ENCODE measurements at places on chromosomes 7 and 10.

DNA sequence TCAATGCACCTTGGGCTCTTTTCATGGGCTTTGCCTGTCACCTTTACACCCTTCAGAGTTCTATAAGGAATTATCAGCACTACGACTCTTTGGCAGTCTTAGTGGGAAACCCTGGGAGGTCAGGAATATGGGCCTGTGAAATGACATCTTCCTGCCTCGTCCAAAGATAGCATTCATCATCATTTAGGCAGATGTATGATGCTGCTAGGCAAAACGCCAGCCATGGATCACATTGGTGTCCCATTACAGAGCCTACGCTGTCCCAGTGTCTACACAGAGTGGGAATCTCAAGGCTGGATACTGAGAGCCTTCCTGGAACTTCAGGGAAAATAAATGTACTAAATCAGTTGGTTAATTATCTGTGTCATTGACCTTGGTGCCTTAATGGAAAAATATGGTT, 259.4 kb upstream of the CELF2 start:
- no peak overlapping the region for H3K4me3 ChIP-seq
- DNase-seq, result no peak
- H3K4me1 ChIP-seq, result no peaks in the 10 kb centered on the region
- H3K27ac ChIP-seq, result no peak overlapping the region

DNA sequence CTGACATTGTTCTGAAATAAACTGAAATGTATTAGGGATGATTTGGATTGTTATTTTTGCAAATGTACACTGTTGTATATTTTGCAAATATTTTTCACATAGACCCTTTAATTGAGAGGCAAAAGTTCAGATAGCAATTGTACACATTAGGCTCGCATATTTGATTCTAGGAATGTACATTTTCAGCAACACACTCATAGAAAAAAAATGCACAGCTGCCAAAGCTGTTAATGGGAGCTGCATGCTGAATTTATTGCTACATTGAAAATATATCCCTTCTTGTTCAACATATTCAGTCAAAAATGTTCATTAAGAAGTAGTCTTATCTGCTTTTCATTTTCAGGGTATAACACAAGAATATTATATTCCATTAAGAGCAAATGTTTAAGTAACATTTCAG, 512.9 kb downstream of the ATRNL1 start:
- no peak for DNase-seq
- no peaks in the 10 kb centered on the region for H3K36me3 ChIP-seq
- no peaks in the 10 kb centered on the region for H3K4me1 ChIP-seq
- no peaks in the 10 kb centered on the region for H3K27me3 ChIP-seq
- no peak overlapping the region for H3K27ac ChIP-seq

DNA sequence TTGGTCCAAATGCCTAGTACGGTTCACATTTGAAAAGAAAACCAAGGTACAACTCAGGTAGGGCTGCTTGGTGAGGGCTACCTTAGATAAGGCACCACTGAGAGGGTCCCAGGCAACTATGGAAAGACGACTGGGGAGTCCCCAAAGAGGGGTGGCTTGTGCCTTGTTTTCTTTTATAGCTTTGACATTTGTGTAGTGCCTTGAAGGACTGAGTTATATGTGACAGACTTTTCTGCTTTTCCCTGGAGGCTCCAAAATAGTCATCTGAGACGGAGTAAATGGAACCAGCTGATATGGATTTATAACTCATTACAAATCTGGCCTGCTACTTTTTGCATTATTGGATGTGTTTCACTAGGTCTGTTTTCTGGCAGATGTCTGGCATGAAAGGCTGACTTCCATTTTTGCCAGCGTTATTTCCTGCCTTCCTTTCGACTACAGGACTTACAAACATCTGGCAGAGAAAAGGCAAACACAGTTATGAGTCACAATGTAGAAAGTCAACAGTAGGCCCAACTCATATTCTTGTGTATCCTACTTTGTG, 88.2 kb upstream of the IMMP2L start:
- DNase-seq, result no peak
- H3K4me1 ChIP-seq, result no peaks in the 10 kb centered on the region
- no peak overlapping the region for H3K4me3 ChIP-seq

GRCh38 chr7:76314042-76314721, 11.7 kb downstream of the HSPB1 start:
- H3K27ac ChIP-seq, result no peak overlapping the region
- no peaks in the 10 kb centered on the region for H3K36me3 ChIP-seq
- peak overlapping the region; percentile 23 for H3K4me3 ChIP-seq

DNA sequence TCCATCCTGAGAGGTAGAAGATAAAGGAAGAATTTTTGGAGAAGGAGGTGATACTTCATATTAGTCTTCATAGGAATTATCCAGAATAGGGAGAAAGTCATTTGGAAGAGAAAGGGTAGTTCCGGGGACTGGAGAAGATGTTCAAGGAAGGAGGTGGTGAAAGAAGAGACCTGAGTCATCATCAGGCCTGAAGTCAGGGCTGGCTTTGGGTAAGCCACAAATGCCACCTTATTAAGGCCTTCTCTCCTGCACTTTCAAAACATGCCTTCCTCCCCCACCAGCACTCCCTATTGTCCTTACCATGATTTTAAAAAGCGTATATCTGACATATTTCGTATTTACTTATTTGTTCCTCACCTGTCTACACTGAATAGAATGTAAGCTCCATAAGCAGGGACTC, 112.2 kb upstream of the LRGUK start:
- H3K27me3 ChIP-seq, result no peaks in the 10 kb centered on the region
- DNase-seq, result no peak
- no peaks in the 10 kb centered on the region for H3K4me1 ChIP-seq
- no peaks in the 10 kb centered on the region for H3K36me3 ChIP-seq

GRCh38 chr7:28509251-28510025, 97.1 kb downstream of the CREB5 start:
- H3K4me3 ChIP-seq, result no peak overlapping the region
- no peak overlapping the region for H3K27ac ChIP-seq
- no peaks in the 10 kb centered on the region for H3K27me3 ChIP-seq
- no peaks in the 10 kb centered on the region for H3K36me3 ChIP-seq
- DNase-seq, result no peak

DNA sequence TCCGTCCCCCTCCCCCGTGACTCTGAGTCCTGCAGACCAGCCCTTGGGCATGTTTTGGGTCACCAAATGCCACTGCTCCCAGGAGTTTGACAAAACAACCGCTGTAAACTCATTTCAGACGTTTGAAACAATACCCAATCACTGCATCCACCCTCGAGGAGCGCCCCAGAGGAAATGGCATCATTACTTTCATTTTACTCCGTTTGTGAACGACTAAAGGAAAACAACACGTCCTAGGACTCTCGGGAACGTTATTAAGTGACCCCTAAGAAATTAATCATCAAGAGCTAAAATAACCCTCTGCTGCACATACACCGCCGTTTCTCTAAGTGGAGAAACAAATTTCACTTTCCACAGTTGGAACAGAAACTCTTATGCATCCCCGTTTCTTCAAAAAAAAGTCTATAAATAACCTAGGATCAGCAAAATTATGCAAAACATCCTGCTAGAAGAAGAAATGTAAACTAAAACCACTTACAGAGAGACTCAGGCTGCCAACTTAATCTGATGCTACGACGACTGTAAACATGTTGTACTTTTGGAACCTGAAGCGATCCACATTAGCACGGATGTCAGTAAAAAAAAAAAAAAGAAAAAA, 109.9 kb upstream of the EFCAB10 start:
- no peaks in the 10 kb centered on the region for H3K36me3 ChIP-seq
- peaks cover 14% of the 10 kb centered on the region for H3K4me1 ChIP-seq
- no peak for DNase-seq
- H3K4me3 ChIP-seq, result no peak overlapping the region
- no peaks in the 10 kb centered on the region for H3K27me3 ChIP-seq
- H3K27ac ChIP-seq, result no peak overlapping the region

- peaks cover 3% of the 10 kb centered on the region for H3K4me1 ChIP-seq
- DNase-seq, result no peak
- H3K27me3 ChIP-seq, result no peaks in the 10 kb centered on the region
- no peak overlapping the region for H3K27ac ChIP-seq
- no peaks in the 10 kb centered on the region for H3K36me3 ChIP-seq
- no peak overlapping the region for H3K4me3 ChIP-seq
Observed at GRCh38 chr7:24227603-24228359, 56.2 kb upstream of the NPY start.

GRCh38 chr7:38102507-38102906, 75.5 kb upstream of the STARD3NL start:
- H3K27me3 ChIP-seq, result no peaks in the 10 kb centered on the region
- DNase-seq, result no peak
- H3K4me1 ChIP-seq, result no peaks in the 10 kb centered on the region
- H3K27ac ChIP-seq, result no peak overlapping the region
- H3K4me3 ChIP-seq, result no peak overlapping the region

DNA sequence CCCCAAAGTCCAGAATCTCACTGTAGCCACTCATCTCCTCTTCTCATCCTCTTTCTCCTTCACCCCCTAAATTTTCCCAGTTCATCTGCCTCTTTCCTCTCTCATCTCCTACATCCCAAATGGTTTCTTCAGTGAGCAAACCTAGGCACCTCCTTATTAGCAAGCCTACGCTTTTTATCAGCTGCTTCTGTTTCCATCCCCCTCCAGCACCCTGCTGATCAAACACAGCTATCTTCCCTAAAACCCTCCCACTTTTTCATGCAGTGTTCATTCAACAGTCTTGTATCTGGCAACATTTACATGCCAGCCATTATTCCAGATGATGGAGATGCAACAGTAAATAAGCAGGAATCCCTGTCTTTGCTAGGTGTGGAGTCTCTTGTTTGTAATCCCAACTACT, 3.3 kb upstream of the ABRAXAS2 start:
- no peaks in the 10 kb centered on the region for H3K36me3 ChIP-seq
- no peak overlapping the region for H3K4me3 ChIP-seq
- H3K27ac ChIP-seq, result no peak overlapping the region
- H3K4me1 ChIP-seq, result no peaks in the 10 kb centered on the region
- DNase-seq, result no peak

GRCh38 chr7:66859794-66860645, 61.0 kb upstream of the TMEM248 start:
- no peak for DNase-seq
- no peaks in the 10 kb centered on the region for H3K27me3 ChIP-seq
- H3K4me3 ChIP-seq, result no peak overlapping the region
- H3K27ac ChIP-seq, result no peak overlapping the region
